Stimulated activated CD8-positive, alpha-beta memory T cell treated with anti-CD3 and anti-CD28 coated beads, Interleukin-12 subunit alpha, Interleukin-12 subunit beta, amount 100 ng/mL, for 4 hours (primary cell): ENCODE measurements at places on chromosomes 1 and 21.

DNA sequence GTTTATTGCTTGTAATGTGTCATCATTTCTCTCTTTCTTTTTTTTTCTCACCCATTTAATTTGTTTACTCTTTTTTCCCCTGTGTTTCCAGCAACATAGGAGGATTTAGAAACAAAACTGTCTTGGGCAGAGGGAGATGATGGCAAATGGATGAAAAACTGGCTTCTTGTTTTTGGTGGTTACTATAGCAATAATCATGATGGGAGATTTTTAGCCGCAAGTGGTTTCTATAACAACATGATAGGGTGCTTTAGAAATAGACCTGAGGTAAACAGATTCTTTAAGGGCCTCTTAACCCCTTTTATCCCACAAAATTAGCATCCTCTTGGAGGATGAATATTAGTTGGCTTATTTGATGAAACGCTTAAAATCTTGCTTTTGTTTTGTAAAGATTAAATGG lies 51.6 kb downstream of the CRB1 start:
- no peak for DNase-seq

GRCh38 chr1:109531826-109532364 lies 7.8 kb upstream of the GPR61 start:
- DNase-seq = no peak

- DNase-seq = no peak
These were observed 8.1 kb downstream of the ADAMTS5 start for GRCh38 chr21:26958788-26959187.

DNA sequence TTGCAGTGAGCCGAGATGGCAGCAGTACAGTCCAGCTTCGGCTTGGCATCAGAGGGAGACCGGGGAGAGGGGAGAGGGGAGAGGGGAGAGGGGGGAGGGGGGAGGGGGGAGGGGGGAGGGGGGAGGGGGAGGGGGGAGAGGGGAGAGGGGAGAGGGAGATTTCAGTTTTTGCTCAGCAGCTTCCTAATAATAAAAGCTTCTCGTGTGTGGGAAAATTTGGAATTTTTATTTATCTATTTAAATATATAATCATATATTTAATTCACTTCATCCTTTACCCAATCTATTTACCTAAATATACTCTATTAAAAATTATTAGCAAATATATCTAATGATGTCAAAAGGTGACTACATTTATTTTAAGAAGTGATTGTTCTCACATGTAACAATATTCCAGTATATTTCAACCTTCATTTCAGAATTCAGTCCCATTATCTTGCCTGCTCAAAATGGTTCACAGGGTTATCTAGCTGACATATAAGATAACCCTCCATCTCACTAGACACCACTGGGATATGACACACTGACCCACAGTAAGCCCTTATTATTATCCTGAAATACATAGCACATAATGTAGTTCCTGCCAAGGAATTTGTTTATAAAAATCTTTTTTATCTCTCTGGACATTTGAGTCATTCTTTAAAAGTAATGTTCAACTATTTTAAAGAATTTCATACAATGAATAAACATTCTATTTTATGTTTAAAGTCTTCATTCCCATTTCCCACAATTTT lies 105.9 kb downstream of the GPATCH2 start:
- no peak for DNase-seq

DNA sequence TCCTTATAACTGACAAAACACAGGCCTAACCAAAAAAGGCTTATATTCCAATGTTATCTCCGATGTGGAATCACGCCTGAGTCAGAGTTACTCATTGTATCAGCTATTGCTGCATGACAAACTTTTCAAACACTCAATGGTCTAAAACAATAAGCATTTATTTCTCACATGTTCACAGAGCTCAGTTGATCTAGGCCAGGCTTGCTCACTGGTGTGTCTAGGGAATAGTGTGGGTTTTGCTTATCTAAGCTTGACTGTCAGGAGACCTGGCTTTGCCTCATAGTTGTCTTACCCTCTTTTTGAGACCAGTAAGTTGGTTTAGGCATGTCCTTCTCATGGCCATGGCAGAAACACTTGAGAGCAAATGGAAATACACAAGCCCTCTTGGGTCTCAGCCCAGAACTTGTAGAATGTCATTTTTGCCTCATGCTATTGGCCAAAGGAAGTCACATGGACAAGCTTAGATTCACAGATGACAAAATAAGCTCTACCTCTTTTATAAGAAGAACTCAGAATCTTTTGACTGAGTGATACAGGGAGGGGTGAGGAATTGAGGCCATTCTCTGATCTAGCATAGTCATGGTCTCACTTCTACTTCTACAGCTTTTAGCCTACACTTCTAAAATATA lies 130.8 kb downstream of the HMCN1 start:
- DNase-seq = no peak

DNA sequence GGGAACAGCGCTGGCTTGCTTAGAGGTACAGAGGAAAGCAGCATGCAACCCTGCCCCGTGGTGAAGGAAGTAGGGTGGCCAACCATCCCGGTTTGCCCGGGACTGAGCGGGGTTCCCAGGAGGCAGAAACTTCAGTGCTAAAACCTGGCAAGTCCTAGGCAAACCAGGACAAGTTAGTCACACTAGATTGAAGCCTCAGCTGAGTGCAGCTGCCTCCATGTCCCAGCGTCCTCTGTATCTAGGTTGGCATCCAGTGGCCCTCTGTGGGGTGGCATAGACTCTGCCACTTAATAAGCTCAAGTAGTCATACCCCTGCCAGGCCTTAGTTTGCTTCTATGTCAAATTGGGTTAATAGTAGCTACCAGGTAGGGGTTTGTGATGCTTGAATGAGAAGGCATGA lies 67.1 kb downstream of the ATP2B4 start:
- DNase-seq = no peak

DNA sequence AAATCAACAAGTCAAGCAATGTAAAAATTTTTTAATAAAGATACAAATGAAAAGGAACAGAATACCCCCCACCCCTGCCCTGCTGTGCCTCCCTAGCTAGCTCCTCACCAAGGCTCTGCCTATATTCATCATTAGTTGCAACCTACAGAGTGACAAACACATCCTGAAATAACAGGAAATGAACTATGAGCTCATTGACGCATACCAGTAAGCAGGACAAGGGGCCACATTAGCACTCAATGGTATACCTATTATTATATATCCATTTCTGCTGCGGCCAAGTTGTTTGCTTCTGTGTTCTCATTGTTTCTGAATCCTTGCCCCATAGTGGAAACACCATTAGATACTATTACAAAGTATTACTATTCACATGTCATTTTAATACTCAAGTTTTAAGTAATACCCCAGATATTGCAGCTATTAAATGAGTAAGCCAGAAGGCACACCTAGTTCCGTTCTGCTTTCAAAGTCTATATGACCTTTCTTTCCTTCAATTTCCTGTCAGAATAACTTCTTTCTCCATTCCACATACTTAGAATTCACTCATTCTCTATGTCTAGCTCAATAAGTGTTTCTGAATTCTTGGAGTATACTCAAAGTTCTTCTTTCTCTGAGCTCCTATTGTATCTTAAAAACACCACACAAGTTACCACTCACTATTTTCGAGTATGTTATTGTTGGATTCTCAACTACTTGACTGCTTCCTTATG lies 1214.9 kb downstream of the PLA2G4A start:
- no peak for DNase-seq
